Caki2 (cell line): ENCODE measurements at places on chromosomes 7 and 10. TPM values are rescaled to one million over a fixed set of nuclear protein-coding genes. Genes with fewer than 3 reads are reported as not detected.

Gene NPC1L1
- not detected in 2 replicates for total RNA-seq

Gene SLC13A4
- total RNA-seq: not detected in 2 replicates

Gene STEAP1B
- not detected in 2 replicates for total RNA-seq

Gene SAMD8
- 9.4 and 11.8 TPM in 2 replicates for total RNA-seq

Gene SCIN
- total RNA-seq: 12.6 and 18.8 TPM in 2 replicates

Gene FGFR2
- 7.4 and 13.5 TPM in 2 replicates for total RNA-seq

Gene TAS2R41
- not detected in 2 replicates for total RNA-seq

Gene GPR26
- not detected in 2 replicates for total RNA-seq

Gene OPN1SW
- total RNA-seq: not detected in 2 replicates

Gene LRRC4
- not detected in 2 replicates for total RNA-seq

Gene EVX1
- total RNA-seq: not detected in 2 replicates
